NCI-H345 (cell line): ENCODE measurements at places on chromosomes 7 and 10.

GRCh38 chr7:117538053-117538452, 58.2 kb downstream of the CFTR start:
- DNase-seq = no peak

DNA sequence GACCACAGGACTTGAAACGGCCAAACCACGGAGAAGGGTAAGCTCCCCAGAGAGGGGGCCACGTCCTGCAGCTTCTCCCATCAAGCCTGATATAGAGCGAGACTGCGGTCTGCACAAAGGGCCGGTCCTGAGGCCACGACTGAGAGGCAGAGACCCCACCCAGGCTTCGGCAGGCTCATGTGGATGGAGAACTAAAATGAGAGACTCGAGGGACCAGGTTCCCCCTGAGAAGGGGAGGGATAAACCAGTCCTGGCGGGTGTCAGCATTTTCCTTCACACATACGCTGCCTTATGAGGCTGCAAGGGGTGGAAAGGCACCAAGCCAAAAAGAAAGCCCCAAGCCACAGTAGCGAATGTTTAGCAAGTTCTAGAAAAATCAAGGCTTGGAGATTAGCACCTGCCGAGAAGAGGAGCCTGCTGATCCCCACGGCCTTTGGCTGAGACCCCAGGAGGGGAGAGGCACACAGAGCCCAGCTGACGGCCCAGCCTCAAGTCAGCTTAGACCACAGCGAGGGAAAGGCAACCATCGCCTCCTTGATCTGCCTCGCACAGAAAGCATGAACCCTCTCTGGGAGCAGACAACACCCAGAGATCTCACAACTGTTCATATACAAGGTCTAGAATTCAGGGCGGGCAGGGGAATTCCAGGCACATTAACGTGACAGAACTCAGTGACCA, 92.6 kb upstream of the RNF32 start:
- DNase-seq = no peak

- no peak for DNase-seq
Measured at GRCh38 chr10:63543576-63543962, 22.4 kb downstream of the REEP3 start.

DNA sequence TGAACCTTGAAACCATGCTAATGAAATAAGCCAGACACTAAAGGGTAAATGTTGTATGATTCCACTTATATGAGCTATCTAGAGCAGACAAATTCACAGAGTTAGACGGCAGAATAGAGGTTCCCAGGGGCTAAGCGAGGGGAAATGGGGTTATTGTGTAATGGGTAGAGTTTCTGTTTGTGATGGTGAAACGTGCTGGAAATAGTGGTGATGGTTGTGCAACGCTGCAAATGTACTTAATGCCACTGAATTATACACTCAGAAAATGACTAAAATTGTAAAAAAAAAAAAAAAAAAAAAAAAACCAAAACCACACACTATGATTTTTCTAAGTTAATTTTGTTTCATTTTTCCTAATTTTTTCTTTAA, 30.0 kb downstream of the SFXN4 start:
- DNase-seq = no peak

- no peak for DNase-seq
Measured at GRCh38 chr10:128373071-128373749, 247.0 kb upstream of the MKI67 start.

DNA sequence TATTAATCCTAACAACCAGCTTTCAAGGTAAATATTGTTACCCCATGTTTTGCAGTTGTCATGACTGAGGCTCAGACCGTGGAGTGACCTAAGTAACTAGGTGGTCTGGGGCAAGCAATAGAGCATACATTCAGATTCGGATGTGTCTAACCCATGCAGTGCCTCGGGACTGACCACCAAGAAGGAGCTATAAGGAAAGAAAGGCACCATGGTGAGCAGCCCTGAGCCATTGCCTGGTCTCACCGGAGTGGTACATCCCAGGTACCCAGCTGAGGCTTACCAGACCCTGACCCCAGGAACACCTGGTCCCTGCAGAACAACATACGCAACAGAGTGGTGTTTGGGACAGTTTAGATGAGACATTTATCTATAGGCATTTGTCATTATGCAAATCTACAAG, 175.5 kb upstream of the ZMIZ1 start:
- DNase-seq = no peak

GRCh38 chr10:104435822-104436221, 82.2 kb downstream of the CFAP58 start:
- DNase-seq = no peak

- no peak for DNase-seq
Measured at GRCh38 chr7:70577078-70577477, 554.9 kb upstream of the GALNT17 start.
